DND-41 (cell line): ENCODE measurements at places on chromosomes 4 and X.
A peak's percentile ranks its signal among the peaks of the same experiment; 100 is the strongest.

- no peak overlapping the region for H3K27ac ChIP-seq
- no peak for DNase-seq
- no peak overlapping the region for H3K4me3 ChIP-seq
- no peaks in the 10 kb centered on the region for H3K27me3 ChIP-seq
- no peaks in the 10 kb centered on the region for H3K36me3 ChIP-seq
Observed at GRCh38 chr4:155738548-155738947, 20.3 kb upstream of the GUCY1B1 start.

DNA sequence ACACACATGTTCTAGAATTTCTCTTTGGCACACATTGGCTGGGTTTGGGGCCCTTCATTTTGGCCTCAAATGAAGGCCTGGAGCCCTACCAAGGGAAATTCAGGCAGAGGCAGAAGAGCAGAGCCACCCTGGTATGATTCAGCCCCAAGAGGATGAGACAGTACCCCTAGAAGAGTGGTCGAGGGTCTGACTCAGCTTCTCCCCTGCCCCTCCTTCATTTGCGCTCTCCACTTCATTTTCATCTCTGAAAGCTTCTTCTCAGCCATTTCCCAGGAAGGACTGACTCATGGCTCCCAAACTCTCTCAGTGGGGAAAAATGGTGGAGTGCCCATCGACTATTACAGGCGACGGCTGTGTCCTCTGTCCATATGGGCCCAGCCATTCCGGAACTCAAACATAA lies 43.5 kb downstream of the MAMLD1 start:
- no peak overlapping the region for H3K27ac ChIP-seq
- no peaks in the 10 kb centered on the region for H3K27me3 ChIP-seq
- H3K36me3 ChIP-seq = no peaks in the 10 kb centered on the region
- no peak overlapping the region for H3K4me3 ChIP-seq
- peaks cover 13% of the 10 kb centered on the region for H3K4me1 ChIP-seq
- no peak for DNase-seq

GRCh38 chr4:91688413-91688812 lies 615.4 kb upstream of the GRID2 start:
- no peak overlapping the region for H3K4me3 ChIP-seq
- H3K36me3 ChIP-seq = no peaks in the 10 kb centered on the region
- no peak overlapping the region for H3K27ac ChIP-seq

- no peaks in the 10 kb centered on the region for H3K27me3 ChIP-seq
- H3K27ac ChIP-seq = no peak overlapping the region
- DNase-seq = no peak
- H3K4me3 ChIP-seq = no peak overlapping the region
Observed at GRCh38 chr4:42078184-42078801, 74.2 kb downstream of the BEND4 start.

DNA sequence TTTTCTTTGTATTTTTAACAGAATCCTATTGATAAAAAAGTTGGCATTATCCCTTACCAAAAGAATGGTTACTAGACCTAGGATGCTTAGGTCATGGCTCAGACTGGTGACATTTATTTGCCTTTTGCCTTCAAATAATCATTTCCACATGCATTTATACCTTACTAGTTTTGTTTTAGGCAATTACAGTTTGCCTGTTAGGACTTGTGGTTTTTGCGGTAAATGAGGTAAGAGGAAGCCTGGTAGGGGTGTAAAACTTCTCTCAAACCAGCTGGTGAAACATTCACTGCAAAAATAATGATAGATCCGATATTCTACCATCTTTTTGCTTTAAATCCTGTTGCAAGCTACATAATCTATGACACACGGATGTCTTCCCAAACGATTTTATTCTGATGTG lies 12.1 kb downstream of the LAMP2 start:
- H3K4me3 ChIP-seq = peak overlapping the region; percentile 43
- H3K27ac ChIP-seq = peak overlapping the region; percentile 79
- peaks cover 57% of the 10 kb centered on the region for H3K4me1 ChIP-seq
- no peaks in the 10 kb centered on the region for H3K27me3 ChIP-seq
